ENCODE measurements at places on chromosomes 6 and 20. TPM values are rescaled to one million over a fixed set of nuclear protein-coding genes. Genes with fewer than 3 reads are reported as not detected.
A peak's percentile ranks its signal among the peaks of the same experiment; 100 is the strongest.

The NFATC2 gene
- 1.6 TPM for polyA plus RNA-seq

The TTBK1 gene
- polyA plus RNA-seq = 0.37 TPM

The PXMP4 gene
- polyA plus RNA-seq = 8.4 TPM

- no peak for DNase-seq
These were observed 28.5 kb upstream of the IFNGR1 start for GRCh38 chr6:137247724-137248123.

- no peak for DNase-seq
These were observed 30.7 kb downstream of the C6orf163 start for GRCh38 chr6:87375315-87375714.

- DNase-seq = peak; percentile 38
These were observed 91.2 kb upstream of the SULF2 start for GRCh38 chr20:47876311-47877088.

DNA sequence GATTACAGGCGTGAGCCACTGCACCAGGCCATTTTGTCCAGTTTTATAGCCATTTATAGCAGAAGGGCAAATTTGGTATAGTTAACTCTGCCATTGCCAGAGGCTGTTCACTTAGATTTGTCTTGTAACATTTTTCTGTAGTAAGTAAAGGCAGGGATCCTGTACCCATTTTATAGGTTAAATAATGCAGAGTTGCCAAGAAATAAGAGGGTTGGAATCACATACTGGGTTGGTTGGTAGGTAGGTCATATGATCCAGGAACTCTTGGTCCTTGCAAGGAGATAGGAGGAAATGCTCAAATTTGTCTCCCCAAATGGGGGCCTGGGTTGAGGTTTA, 68.1 kb downstream of the SHLD1 start:
- DNase-seq = no peak

DNA sequence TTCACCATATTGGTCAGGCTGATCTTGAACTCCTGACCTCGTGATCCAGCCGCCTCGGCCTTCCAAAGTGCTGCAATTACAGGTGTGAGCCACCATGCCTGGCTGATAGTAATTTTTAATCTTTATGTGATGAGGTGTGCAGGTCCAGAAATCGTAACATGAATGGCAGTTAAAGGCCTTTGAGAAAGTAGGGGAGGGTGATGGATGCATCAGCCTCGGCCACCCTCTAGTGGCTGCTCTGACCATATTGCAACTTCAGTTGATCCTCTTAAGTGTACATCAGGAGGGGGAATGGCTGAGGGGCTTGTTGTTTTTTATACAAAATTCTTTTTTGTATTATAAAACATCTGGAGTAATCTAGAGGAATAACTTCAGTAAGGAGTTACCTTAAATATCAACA, 193.0 kb downstream of the ZFAND3 start:
- no peak for DNase-seq

- no peak for DNase-seq
These were observed 13.4 kb downstream of the SLX4IP start for GRCh38 chr20:10448270-10449156.

- no peak for DNase-seq
These were observed 25.0 kb upstream of the EMILIN3 start for GRCh38 chr20:41391587-41392001.

DNA sequence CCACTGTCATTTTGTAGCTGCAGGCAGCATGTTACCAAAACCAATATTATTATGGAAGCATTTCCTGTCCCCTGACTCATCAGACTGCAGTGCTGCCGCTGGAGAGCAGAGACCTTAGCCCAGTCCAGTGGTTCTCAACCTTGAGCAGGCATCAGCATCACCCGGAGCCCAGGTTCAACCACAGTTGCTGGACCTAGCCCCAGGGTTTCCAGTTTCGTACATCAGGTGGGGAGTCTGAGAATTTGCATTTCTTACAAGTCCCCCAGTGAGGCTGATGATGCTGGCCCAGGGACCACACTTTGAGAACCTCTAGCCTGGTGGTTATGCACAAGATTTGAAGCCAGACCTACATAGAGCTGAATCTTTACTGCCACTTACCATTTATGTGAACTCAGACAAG, 47.3 kb downstream of the LY86 start:
- DNase-seq = no peak

- DNase-seq = no peak
These were observed 252.7 kb downstream of the FOXC1 start for GRCh38 chr6:1862411-1862810.

DNA sequence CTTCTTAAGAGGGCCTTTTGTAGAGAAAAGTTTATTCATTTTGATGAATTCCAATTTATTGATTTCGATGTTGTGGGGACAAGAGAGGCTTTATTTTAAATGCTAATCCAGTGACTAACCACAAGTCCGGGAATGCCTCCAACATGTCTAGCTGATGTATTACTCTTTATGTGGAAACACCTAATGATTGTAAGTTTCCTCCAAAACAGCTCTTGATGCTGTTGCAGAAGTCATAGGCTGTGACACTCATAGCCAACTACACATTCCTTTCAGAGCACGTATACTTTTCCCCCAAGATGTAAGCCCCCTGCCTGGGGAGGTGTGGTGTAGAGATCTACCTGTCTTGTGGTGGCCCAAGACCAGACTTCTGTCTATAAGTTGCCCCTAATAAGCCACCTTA, 61.3 kb upstream of the RNF24 start:
- DNase-seq = no peak

- DNase-seq = no peak
These were observed 114.0 kb upstream of the FOXA2 start for GRCh38 chr20:22698259-22698842.

DNA sequence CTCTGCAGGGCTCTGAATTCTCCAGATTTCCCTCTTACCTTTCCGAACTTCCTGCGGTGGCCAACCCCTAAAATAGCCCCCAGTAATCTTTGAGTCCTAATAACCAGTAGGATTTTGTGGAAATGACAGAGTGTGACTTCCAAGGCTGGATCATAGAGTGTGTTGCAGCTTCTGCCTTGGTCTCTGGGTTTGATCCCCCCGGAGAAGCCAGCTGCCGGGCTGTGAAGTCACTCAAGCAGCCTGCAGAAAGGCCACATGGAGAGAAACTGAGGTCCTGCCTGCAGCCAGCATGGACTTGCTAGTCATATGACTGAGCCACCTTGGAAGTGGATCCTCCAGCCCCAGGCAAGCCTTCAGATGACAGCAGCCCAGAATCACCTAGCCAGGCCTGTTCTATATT, 46.3 kb upstream of the SCRT2 start:
- DNase-seq = no peak
